ENCODE measurements at places on chromosomes 5 and 9. TPM values are rescaled to one million over a fixed set of nuclear protein-coding genes. Genes with fewer than 3 reads are reported as not detected.

GRCh38 chr9:129828051-129828450 lies 4.1 kb upstream of the TOR1A start:
- no peak for DNase-seq

DNA sequence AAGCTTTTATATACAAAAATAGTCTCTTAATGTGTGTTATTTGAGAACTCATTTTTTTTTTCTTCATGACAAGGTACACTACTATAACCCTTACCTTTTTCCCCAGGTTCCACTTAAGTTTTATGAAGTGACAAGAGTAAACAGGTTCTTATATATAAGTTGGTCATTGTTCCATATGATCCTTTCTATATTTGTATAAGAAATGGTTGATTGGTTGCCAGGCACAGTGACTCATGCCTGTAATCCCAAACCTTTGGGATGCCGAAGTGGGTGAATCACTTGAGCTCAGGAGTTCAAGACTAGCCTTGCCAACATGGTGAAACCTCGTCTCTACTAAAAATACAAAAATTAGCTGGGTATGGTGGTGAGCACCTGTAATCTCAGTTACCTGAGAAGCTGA lies 108.3 kb downstream of the PCSK1 start:
- no peak for DNase-seq

DMRT3 gene
- total RNA-seq: not detected

DNA sequence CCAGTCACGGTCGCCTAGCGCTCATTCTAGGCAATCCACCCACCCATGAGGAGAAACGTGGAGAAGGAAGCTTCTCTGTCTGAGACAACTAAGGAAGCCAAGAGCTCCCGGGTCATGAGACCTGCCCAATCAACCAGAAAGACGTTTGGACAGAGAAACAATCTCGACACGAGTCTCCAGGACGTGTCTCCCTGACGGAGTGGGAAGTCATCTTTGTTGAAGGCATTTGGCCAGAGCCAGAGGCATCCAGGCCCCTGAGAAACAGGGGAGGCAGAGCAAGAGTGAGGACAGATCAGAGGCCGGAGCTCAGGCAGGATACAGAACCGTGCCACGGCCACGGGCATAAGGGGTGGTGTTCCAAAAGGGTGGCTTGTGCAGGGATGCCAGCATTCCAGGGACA lies 479.0 kb downstream of the SPATA31A7 start:
- no peak for DNase-seq

GRCh38 chr5:169421677-169422076 lies 120.7 kb upstream of the SLIT3 start:
- no peak for DNase-seq

DNA sequence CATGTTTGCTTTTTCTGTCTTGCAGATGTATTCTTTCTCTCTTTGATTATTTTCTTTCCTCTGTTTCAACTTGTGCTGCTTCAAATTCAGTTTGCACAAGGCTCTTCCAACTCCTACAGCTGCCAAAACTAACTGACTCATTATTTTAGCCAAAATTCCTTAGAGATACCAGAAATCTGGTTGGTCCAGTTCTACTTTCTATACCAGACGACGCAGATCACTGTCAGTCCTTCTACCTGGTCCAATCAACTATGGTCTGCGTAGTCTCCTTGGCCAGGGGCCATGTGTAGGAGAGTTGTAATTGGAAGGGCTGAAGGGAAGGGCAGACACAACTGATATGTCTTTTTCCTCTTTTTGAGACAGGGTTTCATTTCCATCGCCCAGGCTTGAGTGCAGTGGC lies 51.9 kb upstream of the JAK2 start:
- DNase-seq: no peak

DNA sequence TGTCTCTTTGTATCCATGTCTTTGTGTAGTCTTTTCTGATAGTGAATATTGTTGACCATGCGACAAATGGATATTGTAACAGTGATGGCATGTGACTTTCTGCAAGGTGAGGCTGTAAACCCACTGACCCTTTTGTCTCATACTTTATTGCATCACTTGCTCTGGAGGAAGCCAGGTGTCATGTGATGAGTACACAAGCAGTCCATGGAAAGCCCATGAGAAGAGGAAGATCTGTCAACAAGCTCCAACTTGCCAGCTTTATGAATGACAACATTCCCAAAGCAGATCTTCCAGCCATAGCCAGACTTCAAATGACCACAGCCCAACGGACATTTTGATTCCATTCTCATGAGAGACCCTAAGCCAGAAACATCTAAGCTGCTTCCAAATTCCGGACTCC lies 450.1 kb upstream of the ACTBL2 start:
- DNase-seq: no peak

- DNase-seq: no peak
These were observed 39.7 kb downstream of the PAM start for GRCh38 chr5:102794677-102795331.

DNA sequence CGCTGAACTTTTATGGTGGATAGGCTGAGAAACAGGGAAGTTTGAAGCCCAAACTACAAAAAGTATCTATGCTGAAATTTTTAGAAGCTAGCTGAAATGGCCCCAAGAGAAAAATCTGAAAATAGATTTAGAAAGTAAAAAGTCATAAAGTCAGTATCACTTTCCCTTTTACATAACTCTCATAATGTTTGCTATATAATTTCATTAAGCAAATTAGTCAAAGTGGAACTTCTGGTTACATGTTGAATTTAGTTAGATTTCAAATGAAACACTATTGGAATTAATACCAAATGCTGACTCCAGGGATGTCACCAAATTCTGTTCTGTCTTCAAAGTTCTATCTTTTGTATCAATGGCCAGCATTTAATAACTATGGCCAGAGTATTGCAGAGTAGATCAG lies 126.9 kb downstream of the TTC39B start:
- DNase-seq: no peak

SHOC1 gene
- not detected for total RNA-seq

DNA sequence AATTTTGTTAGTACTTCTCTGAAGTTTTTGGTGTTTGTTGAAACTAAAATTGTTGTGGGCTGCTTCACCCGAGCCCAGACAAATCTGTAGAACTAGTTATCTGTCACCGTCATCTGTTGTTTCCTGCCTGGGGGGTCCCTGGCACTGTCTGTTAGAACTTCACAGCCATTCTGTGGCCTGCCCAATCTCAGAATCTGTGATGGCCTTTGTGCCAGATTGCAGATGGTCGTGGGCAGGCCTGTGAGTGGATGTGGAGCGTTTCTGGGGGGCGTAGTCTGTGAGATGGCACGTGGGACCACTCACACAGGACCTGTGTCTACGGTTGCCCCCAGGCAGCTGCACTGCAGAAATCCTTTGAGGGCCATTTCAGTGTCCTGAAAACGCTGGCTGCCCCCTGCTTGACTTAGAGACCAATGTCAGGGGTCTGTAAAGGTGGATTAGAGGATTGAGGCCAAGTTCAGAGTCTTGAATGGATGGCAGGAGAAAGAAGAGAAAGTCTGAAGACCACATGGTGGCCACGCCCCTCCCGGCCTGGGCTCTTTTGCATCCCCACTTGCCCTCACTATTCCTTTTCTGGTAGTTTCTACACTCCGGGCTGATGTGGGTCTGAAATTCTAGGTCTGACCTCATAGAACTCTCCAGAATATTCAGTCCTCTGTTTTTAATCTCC lies 38.3 kb downstream of the TRIO start:
- DNase-seq: no peak

SMIM32 gene
- not detected for total RNA-seq

DNA sequence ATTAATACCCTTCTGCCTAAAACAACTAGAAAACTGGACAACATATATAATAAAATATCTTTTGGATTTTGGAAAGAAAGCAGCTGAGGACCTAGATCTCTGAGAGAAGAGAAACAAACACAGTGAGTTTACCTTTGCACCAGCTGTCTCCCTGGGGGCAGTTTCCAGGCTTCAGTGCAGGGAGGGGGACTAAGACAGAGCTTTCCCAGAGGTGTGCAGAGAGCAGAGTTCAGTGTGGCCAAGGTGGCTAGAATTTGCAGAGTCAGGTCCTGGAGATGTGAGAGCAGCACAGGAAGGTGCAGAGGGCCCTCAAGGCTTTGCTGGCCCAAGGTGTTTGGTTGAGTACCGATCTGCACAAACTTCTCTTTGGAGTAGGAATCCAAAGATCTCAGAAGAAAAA lies 26.3 kb upstream of the PTPDC1 start:
- no peak for DNase-seq

DNA sequence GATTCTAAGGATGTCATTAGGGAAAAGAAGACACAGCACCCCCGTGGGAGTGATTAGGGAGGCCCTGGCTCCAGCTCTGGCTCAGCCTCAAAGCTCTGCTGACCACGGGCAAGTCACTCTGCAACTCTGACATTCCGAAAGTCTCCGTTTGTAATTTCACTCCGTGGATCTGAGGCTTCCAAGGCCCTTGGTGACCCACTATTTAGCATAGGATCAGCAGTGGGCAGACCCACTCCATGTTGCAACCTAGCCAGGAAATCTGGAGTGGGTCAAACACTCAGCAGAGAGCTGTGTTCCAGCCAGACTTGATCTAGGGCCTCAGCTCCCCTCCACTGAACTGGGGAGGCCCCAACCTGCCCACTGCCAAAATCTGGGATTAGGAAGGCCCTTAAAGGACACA lies 11.8 kb downstream of the PHF19 start:
- DNase-seq: no peak

YTHDC2 gene
- 19.0 TPM for total RNA-seq

GRCh38 chr9:13705918-13706317 lies 426.4 kb upstream of the MPDZ start:
- DNase-seq: no peak

DNA sequence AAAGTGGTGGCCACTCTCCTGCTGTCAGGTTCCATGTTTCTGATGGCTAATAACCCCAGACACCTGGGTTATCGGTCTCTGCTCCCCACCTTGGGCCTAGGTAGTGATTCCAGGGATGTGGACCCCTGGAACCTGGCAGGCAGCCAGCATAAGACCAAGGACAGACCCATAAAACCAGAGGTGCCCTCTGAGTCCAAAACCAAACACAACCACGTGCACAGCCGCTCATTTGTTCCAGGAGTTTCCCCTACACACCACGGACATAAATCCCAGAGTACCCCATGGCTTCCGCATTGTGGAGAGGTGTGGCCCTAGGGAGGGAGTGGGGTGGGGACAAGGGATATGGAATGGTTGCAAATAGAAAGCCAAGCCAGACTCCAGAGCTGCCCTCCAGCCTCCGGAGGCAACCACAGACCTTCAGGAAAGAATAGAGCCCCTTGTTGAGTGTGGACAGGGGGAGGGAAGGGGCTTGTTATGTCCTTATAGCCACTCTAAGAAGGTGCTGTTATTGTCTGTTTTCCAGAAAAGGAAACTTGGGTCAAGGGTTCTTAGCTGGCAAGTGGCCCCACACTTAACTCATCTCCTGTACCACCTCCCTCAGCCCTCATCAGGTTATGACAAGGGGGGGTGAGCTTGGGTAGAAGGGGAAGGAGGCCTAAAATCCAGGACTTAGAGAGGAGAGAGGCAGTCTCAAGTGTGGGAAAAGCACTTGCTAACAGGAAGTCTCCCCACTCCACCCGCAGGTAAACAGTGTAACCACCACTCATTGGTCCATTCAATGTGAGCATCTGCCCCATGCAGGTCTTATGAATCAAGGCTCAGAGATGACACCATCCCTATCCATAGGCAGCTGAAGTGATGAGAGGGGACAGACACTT lies 23.6 kb upstream of the CYSTM1 start:
- DNase-seq: no peak

LOX gene
- 0.04 TPM for total RNA-seq

GRCh38 chr5:78221964-78222451 lies 72.5 kb downstream of the AP3B1 start:
- no peak for DNase-seq
